ENCODE measurements at places on chromosomes 6 and 20. TPM values are rescaled to one million over a fixed set of nuclear protein-coding genes. Genes with fewer than 3 reads are reported as not detected.

LY6G6C gene
- total RNA-seq = 0.23 TPM

ADA gene
- total RNA-seq = 48.2 TPM

NFKBIE gene
- total RNA-seq = 9.2 TPM

NMBR gene
- not detected for total RNA-seq

TGM3 gene
- total RNA-seq = not detected

TRIM31 gene
- 1.3 TPM for total RNA-seq

PHACTR3 gene
- total RNA-seq = 0.23 TPM

CDSN gene
- 0.05 TPM for total RNA-seq

MYCT1 gene
- total RNA-seq = not detected

KCNK16 gene
- not detected for total RNA-seq

TRIM26 gene
- 25.4 TPM for total RNA-seq

OR12D3 gene
- not detected for total RNA-seq

ENTPD6 gene
- total RNA-seq = 168 TPM

IL17A gene
- total RNA-seq = not detected

SMLR1 gene
- total RNA-seq = not detected

DSP gene
- total RNA-seq = 45.9 TPM

MMP24 gene
- 22.6 TPM for total RNA-seq

LKAAEAR1 gene
- total RNA-seq = 2.3 TPM

PPP1R10 gene
- 28.2 TPM for total RNA-seq

SLC22A7 gene
- total RNA-seq = not detected

PNPLA1 gene
- not detected for total RNA-seq

Data from A549 treated with Mapracorat at 1 μM for 4 hours (cell line).